Stimulated activated CD8-positive, alpha-beta memory T cell treated with anti-CD3 and anti-CD28 coated beads, Interleukin-4, amount 100 ng/mL, for 1 hour (primary cell): ENCODE measurements at places on chromosomes 3 and 15.

DNA sequence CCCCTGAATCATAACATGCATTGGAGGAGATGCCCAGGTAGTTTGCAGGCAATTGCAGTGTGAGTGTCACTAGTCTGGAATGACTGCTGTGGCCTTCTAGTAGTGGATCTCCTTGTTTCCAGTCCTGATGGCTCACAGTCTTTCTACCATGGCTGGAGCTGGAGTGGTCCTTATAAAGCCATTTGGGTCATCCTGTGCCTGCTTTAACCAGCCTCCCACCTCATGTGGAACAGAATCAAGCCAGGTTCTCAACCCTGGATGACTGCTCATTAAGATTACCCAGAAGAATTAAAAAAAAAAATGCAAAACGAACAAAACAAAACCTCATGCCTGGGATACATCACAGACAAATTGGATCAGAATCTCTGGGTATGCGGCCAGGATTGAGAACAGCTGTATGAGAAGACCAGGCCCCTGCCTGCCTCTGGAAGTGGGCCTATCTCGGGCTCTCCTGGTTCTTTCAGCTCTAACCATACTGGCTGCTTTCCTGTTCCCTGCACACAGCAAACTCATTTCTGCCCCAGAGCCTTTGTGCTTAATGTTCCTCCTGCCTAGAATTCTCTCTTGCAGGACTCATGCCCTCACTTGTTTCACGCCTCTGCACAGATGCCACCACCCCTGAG lies 96.4 kb downstream of the ITPR1 start:
- no peak for DNase-seq

GRCh38 chr3:188486952-188487351 lies 333.0 kb downstream of the LPP start:
- DNase-seq = no peak

- DNase-seq = no peak
These were observed 70.7 kb downstream of the APBA2 start for GRCh38 chr15:28956491-28956890.

- no peak for DNase-seq
These were observed 16.7 kb downstream of the PATL2 start for GRCh38 chr15:44694416-44694815.

GRCh38 chr3:184154885-184155643 lies at the start of gene DVL3:
DVL3 (plus strand) TSS chr3:184155377; CDS start chr3:184155636, 259 bp downstream.
- no peak for DNase-seq

DNA sequence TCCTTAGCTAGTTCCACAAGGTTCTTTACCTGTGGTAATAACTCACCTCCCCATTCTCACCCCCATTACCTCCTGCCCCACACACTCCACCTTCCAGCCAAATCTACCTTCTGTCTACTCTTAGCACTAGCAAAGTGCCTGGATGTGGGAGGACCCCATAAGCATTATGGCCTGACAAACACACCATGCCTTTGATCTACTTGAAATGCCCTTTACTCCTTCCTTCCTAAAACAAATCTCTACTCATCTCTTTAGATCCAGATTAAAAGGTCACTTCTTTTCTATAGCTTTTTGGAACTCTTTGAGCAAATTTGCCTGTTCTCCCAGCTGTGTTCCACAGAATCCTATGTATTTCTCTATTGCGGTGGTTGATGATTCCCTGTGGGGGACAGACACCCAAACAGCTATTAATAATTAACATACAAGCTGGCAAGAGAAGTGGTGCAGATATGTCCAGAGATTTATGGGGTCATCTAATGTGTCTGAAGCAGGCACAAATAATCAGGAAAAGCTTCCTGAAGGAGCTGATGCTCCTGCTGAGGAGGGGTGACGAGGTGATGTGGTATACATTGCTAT lies 34.0 kb downstream of the DGKG start:
- DNase-seq = no peak

DNA sequence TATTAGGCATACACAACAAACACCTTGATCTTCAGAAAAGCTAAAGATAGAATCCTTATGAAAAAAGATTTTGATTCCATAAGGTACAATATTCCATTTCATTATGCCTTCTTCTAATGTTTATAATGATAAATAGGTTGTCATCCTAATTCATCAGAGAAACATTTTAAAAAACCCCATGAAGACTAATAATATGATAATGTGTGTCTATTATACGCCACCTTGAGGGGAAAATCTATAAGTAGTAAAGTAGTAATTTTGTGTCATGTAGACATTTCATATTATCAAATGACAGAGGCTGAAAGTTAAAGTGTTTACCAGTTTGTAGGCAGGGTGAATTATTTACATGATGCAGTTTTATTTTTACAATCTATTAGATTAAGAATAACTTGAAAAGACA lies 524.3 kb downstream of the GBE1 start:
- DNase-seq = no peak

- DNase-seq = no peak
These were observed 81.1 kb upstream of the SERPINI2 start for GRCh38 chr3:167554898-167555297.

GRCh38 chr3:42476225-42477125 lies 26.0 kb upstream of the VIPR1 start:
- DNase-seq = no peak

DNA sequence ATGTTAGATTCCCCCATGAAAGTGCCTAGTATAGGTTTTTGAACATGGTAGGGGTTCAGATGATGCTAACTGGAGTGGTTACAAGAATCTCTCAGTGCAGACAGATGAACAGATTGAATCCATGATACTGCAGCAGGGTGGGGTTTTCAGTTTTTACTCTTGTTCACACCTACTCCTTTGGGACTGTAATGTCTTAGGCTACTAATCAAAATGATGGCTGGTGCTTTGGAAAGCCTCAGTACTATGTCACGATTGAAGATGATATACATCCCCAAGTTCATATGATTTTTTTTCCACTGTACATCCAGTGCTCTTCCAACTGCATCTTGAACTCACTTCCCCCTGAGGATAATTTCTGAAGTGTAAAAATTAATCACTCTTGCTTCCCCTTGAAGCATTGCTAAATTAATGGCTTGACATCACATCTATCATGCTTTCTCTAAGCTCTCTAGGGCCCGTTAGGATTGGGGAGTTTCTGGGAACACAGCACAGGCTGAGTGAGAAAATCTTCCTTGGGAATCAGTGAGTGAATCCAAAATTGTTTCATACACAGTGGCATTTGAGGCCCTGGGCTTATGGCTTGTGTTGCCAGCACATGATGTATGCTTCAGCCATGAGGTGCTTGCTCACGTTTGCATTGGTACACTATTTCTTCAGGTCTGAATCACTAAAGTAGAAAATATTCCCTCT lies 115.0 kb upstream of the TPRG1 start:
- DNase-seq = no peak

DNA sequence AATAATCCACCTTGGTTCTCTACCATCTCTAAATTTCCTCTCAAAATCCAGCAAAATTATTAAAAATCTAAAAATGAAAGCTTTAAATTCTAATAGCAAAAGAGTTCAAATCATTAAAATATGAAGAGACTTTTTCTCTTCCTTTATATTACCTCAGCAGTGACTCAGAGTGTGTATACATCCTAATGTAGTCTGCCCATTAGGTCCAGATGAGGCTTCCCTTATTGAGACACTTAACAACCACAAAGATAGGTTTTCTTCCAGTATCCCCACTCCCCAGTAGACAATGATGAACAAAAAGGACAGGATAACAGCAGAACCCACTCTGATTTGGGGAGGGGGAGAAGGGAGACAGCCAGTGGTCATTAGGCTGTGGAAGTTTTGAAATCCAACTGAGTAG lies 61.5 kb upstream of the DCBLD2 start:
- no peak for DNase-seq
